ENCODE measurements at places on chromosomes 2 and 18. TPM values are rescaled to one million over a fixed set of nuclear protein-coding genes. Genes with fewer than 3 reads are reported as not detected.

DNA sequence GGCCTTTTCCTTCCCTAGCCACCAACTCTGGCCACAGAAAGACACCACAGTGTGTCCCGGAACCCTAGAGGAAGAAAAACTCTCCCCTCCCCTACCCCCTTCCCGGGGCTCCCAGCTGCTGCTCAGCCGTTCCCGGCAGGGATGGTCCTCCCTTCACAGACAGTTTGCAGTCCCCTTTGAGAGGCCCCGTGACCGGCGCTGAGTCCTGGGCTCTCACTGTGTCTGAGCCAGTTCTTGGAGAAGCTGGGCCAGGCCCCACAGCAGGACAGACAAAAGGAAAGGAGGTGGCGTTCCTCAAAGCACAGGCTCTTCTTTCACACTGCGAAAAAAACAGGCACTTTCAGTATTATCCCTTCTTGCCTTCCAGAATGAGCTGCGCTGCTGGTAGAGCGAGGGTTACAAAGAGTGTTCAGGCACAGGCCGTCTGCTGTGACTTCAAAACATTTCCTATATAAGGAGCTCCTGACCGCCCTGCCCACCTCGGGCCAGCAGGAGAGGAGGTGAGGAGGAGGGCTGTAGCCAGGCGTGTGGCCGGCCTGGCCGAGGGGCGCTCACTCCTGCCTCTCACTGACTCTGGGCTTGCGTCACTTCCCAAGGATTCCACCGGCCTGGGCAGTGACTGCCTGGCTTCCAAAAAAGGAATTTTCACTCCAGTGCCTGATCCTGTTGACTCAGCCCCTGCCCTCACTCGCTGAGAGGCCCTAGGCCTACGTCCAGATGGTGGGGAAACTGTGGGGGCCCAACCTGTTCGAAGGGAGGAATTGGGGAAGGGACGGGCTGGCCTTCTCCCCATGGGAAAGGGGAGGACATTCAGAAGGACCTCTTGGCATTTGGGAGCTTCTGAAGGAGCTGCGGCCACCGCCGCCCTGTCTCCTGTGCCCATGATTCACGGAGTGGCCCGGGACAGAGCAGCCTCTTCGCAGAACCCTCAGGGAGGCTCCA, 24.9 kb downstream of the CIDEA start:
- peak; percentile 56 for DNase-seq

- no peak for DNase-seq
These were observed 163.9 kb upstream of the DNMT3A start for GRCh38 chr2:25505622-25506021.

DNA sequence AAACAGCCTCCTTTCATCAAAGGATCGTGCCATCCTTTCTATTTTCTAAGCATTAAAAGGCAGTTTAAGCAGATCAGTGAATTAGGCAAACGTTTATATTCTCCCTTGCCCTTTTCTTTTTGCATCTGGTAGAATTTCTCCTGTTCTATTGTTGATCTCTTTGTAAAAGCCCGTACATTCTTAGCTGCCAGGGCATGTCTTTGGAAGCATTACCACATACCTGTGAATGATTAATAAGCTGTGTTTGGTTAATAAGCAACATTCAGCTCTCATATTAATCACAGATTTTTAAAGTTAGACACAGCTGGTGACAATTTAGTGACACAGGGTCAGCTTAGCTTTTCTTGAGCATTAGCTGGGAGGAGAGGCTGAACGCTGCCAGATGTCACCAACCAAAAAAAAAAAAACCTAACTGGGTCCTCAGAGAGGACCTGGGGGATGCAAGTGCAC, 33.8 kb upstream of the CYP1B1 start:
- DNase-seq, result no peak

The ZNF514 gene
- 28.0 TPM for total RNA-seq

GRCh38 chr2:85133751-85134254, 611 bp downstream of the TCF7L1 start:
- peak; percentile 28 for DNase-seq

- no peak for DNase-seq
These were observed 59.8 kb upstream of the SLC38A11 start for GRCh38 chr2:165015052-165015642.

DNA sequence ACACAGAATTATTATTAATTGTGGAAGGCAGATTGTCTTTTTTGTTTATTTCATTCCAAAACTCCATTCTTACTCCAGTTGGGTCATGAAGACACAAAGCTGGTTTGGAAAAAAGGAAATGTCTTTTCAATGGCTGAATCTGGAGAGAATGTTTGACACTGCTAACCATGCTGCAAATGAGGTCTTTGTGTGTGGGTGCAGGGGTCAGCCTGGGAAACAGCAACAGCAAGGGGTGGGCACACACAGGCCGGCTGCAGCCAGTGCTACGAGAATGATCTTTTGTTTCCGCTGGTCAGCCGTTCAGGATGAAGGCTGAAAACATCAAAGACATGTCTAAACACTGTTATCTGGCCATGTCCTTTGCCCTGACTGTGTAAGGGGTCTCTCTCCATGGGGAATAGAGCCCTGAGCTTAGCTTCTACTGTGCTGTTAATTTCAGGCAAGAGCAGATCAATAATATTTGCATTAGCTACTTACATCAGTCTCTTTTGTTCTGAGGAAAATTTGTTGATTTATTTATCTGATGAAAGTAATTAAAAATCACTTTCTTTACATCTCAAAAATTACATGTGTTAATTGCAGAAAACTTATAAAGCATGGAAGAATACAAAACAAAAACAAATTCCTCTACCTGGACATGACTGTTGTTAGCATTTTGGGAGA, 33.3 kb upstream of the E2F6 start:
- no peak for DNase-seq

DNA sequence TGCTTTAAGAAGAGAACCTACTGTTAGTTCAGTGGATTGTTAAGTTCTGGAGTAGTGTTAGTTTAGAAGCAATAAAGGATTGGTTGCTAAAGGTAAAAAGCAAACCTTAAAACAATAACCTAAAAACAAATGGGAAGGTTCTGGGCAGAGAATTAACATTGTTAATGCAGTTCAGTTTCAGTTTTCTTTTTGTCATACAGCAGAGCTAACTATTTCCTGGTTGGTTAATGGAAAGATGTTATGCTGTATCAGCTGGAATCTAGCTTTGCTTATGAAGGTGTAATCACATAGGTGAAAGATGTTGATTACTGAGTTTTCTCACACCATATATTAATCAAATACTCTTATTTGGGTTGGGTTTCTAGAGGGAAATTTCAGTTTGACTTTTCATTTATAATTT, 23.8 kb downstream of the SMAD4 start:
- no peak for DNase-seq

DNA sequence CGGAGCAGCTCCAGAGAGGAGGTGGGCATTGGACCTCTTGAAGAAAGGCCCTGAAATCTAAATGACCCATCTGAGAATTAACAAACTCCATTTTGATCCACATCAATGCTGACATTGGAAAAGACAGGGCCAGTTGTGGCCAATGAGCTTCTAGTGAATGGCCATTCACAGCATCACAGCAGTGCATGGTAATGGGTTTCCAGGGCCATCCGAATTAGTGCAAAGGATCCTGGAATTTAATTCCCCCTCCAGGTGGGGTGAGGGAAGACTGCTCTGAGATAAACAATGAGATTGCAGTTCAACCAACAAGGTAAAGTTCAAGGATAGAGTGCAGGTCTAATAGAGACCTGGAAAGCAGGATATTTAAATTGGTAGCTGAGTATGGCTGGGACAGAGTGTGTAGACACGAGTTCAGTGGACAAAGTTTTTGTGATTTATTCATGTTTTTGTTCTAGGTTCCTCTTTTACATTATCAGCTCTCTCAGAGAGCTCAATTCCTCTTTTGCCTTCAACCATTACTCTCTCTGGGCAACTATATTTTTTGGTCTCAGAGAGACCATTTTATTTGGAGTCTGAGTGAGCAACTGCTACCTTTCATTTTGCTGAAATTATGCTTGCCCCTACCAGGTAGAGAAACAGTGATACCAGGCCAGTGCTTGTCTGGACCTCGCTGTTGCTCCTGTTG, 5.0 kb downstream of the TACR1 start:
- DNase-seq, result no peak

DNA sequence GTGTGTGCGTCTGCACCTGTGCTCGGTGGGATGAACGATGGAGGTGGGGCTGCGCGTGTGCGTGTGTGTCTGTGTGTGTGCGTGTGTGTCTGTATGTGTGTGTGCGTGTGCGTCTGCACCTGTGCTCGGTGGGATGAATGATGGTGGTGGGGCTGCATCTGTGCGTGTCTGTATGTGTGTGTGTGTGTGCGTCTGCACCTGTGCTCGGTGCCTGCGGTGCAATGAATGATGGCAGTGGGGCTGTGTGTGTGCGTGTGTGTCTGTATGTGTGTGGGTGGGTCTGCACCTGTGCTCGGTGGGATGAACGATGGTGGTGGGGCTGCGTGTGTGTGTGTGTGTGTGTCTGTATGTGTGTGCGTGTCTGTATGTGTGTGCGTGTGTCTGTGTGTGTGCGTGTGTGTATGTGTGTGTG, 48.5 kb upstream of the CTDP1 start:
- no peak for DNase-seq

Measured in mucosa of descending colon (tissue), 3 donors.